ENCODE measurements at places on chromosomes 7 and 10. TPM values are rescaled to one million over a fixed set of nuclear protein-coding genes. Genes with fewer than 3 reads are reported as not detected.
A peak's percentile ranks its signal among the peaks of the same experiment; 100 is the strongest.

DNA sequence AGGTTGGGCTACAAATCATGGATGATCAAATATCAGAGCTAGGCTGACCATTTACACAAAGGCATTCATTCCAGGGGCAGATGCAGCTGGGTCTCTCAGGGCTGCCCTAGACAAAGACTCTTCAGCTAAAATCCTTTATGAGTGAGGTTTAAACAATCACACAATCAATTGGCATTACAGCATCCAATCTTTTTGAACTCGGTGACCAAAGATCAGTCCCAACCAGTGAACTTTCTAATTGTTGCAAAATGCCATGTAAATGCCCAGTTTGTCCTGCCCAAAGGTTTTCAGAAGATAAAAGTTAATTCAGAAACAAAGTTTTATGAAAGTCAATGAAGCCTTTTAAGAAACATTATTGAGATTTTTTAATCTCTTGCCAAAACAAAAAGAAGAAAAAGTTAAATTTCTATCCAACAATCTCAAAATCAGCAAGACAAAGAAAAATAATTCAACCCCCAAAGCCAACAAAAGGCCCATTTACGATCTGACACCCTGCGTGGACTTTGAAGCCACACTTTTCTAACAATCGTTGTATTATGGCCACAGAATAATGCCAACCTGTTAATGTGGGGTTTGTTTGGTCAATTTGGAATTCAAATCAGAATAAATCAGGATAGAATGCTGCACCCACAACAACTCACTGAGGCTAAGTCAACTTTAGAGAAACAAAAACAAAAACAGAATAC is 40.9 kb downstream of the GPR37 start:
- DNase-seq: no peak

DNA sequence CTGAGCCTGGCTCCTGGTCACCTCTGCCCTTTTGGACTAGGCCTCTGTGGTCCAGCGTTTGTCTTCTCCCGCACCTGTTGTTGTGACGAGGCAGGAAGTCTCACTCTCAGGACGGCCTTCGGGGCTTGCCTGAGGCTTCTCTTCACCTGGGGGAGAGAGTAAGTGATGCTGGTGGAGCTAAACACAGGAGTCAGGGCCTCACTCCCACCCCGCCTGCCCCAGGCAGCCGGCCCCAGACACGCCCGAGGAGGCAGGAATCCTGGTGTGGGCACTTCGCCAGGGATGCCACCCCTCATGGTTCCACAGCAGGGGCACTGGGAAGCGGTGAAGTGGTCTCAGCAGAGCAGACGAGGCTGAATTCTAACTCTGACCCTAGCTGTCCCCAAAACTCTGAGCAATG is 42.4 kb downstream of the IL2RA start:
- DNase-seq: no peak

SPDYE6 gene
- not detected for total RNA-seq

- peak; percentile 17 for DNase-seq
These were observed 15.7 kb downstream of the SLK start for GRCh38 chr10:103982639-103983038.

PNLIPRP2 gene
- total RNA-seq: not detected

GRCh38 chr10:105827133-105827532 is 1186.0 kb downstream of the SORCS3 start:
- no peak for DNase-seq

DNA sequence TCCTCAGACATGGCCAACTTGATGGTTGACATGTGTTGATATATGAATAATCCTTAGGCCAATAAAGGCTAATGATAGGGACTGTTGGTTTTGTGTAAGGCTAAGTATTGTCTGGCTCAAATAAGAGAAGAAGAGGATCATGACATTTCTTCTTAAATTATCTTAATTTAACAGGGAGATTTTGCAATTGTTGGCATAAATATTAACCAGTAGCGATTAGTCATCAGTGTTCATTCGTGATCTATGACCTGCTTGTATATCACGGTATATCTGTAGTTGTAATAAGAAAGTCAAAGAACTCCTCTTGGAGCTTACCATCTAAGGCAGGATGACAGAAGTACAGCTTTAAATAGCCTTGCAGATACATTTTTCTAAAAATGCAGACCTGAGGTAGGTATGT is 196.4 kb downstream of the CREB5 start:
- no peak for DNase-seq

GRCh38 chr10:123244747-123245146 is 90.5 kb downstream of the BUB3 start:
- DNase-seq: no peak

Measured in heart right ventricle (tissue), 16 donors.